Fibroblast of skin of left quadriceps (primary cell): ENCODE measurements at places on chromosomes 4 and X.

DNA sequence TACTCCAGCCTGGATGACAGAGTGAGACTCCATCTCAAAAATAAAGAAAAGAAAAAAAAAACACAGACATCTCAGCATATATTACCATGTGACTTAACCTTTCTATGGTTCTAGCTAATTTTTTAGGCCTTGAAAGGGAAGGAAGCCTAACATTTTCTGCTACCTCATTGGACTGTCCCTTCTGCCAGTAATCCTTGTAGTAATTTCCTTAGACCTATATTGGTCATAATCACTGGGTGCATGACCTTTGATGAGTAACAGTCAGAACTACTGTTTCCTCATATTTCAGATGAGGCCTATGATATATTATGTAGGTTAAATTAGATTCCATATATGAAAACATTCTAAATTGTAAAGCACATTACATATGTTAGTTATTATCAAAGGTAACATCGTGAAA is 9.6 kb downstream of the XIAP start:
- no peak for DNase-seq

GRCh38 chr4:22790631-22791030 is 97.9 kb downstream of the GBA3 start:
- no peak for DNase-seq

DNA sequence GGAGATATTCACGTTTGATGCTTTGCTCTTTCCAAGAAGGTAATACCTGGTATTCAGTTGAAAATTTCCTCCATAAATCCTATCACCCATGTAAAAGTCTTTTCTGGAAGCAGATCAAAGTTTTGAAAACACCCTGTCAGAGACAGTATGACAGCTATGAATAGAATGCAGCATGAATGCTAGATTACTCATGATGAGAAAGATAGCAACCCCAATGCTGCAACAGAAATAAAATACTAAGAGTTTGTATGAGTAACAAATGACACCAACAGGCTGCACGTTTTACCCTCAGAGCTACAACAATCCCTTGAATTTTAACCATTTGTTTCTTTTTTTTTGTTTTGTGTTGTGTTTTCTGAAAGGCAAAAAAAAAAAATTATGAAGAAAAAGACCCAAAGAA is 108.6 kb downstream of the ARHGAP6 start:
- no peak for DNase-seq

- DNase-seq, result no peak
Measured at GRCh38 chrX:72371405-72371804, 65.7 kb upstream of the CITED1 start.

DNA sequence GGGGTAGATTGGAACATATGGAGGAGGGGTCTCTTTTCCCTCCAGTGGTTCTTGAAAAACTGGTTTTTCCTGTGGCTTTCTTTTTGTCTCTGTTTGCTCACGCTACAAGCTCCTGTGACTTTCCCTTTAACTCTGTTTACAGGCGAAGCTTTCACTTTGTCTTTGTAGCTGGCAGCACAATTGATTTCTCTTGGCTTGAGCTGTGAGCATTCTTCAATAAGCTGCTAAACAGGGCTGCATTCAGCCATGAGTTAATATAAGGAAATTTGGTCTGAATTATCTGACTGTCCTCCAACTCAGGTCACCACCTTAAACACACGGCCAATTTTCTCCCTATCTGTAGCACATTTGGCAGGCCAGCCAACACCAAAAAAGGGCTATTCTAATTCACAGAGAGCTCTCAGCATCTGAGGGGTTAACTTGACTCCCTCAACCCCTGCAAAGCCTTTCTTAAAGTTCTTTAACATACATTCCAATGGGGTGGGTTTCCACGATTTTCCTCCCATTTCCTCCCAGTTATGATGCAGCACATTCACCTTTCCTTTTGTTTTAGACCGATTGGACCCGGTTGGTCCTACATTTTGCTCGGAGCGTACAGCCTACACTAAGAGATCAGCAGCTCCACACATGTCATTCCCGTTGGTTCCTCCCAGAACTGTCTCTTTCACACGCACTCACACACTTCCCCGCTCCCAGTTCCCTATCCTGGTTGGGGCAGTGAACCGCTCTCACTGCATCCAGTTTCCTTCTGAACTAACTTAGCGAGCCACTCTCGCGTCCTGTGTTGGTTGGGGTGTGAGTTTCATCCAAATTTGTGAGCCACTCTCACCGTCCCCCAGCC is 45.4 kb downstream of the UGT2A3 start:
- DNase-seq, result no peak
